ENCODE measurements at places on chromosomes 6 and 20.
A peak's percentile ranks its signal among the peaks of the same experiment; 100 is the strongest.

DNA sequence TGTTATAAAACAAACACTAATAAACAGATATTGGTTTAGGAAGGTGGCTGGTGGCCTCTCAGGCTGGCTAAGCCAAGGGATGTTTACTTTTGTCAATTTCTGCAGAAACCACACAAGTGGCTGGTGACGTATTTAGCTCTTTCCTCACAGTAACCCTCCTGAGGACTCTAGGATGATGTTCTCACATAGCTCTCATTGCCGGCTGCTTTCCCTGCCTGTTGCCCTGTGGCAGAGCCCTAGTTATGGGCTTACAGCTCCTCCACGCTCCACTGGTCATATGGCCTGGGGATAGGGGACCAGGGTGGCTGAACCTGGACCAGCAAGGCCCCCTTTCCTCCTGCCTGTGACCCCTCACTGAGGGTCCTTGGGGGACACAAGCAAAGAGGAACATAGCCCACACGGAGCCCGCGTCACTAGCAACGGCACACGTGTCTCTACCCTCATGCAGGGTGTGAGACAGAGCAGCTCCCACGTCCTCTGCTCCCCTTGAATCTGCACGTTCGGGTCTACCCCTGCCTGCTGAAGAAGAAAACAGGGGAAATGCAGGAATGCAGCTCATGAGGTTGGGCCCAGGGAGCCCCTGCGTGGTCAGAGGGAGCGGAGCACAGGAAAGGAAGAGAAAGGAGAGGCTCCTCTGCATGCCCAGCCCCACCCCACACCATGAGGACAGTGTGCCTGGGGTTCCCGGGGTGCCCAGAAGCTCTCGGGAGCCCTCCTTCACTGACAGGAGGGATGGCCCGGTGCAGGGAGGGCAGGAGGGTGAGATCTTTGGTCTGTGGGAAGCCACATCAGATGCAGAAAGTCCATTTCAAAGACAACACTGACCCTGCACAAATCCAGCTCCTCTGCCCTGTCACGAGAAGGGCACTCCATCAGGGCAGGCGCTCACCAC is 13.9 kb downstream of the RAMACL start:
- no peak for DNase-seq

DNA sequence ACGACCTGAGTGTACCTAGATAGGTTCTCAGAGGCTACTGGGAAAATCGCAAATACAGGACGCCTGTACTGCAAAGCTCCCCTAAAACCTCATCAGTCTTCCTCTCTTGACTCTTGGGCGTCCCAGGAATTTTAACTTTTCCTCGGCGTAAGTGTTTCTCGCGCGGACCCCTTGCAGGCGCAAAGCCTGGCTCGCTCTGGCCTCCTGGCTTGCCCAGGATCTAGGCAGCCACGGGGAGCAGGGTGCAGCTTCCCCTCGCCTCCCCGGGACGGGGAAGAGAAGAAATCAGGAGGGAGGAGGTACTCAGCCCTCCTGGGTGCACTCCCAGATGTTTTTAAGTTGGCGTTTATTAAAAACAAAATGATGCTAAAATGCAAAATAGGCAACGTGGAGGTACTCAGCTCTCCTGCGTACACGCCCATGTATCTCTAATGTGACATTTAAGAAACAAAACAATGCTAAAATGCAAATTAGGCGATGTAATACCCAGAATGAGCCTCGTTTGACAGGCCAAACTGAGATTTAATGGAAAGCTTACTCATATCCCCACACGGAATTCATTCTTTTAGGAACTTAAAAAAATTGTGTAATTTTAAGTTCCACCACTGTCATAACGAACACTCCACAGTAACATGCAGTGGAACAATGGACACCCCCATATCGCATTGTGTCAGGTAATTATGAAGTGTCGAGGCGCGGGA is 1.6 kb upstream of the SOBP start:
- DNase-seq, result no peak

DNA sequence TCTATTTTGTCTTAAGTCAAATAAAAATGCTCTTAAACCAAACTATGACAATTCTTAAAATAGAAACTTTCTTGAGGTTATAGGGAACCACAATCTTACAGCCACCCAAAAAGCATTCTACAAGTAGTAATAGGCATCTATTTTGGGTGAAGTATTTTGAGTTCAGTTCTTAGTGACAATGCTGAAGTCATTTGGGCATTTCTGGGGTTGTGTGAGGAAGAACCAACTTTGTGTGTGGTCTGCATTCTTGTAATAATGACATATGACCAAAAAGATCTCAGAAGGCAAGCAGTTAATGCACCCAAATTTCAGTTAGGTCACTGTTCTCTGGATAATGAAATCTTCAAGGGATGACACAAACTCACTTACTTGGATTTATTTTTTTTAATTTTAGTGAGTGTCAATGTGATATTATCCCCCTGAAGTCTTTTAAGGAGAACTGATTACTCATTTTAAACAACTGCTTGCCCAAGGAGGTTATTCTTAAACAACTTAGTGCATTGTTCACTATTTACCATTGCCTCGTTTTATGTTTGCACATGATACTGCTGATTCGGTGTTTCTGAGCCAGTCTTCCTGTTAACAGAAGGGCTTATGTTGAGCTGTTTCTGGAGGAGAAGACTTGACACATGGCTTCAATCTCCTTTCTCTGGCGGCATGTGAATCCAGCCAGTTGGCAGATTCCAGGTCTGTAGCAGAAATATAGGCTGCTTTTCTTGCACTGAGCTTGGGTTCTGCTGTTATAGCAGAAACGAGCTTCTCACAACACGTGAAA is 618.9 kb downstream of the BCKDHB start:
- no peak for DNase-seq

- no peak for DNase-seq
Measured at GRCh38 chr6:44228031-44228430, 4.6 kb downstream of the SLC29A1 start.

- DNase-seq, result no peak
Measured at GRCh38 chr20:41007481-41007880, 21.1 kb upstream of the TOP1 start.

GRCh38 chr6:93992976-93993375 is 573.6 kb upstream of the EPHA7 start:
- DNase-seq, result no peak

DNA sequence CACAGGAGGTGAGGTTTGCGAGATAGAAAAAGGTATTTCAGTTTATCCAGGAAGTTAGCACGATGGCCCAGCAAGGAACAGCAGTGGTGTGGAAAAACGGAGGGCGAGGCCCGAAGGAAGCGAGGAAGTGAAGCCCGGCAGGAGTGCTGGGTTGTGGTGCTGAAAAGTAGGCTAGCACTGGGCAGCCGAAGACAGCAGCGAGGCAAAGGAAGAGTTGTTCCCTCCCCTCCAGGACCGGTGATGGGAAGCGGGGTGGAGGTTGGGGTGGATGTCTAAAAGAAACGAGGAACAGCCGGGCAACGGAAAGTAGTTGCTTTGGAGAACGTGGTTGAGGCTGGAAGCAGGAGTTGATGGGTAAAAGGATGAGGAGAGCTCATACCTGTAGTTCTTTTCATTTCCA is 1.4 kb downstream of the METTL24 start:
- DNase-seq, result no peak

DNA sequence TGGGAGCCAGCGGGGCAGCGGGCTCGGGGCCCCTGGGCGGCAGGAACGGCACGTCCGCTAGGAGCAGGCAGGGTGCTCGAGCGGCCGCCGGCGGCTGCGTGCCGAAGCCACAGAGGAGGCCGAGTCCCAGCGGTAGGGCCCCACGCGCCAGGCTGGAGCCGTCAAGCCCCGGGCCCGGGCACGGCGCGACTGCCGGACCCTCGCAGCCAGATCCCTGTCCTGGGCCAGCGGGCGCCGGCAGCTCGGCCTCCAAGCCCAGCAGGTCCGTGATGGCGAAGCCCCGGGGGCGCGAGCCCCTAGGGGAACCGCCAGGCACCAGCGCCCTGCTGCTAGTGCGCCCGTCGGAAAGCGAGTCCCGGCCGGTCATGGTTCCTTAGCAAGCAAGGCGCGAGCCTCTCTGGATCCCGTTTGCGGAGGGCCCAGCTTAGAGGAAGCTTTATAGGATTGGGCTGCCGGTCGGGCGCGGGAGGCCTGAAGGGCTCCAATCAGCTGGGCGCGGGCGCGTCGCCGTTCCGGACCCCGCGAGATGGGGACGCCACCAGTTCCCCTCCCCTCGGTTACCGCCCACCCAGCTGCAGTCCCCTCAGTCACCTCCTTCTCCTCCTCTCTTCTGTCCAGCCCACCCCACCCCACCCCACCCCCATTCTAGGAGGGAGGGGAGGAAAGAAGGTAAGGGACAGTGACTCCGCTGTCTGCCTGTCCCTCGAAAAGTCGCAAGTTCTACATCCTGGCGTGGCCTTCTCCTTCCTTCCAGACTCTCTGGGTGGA is at the start of gene VSX1:
Gene VSX1, minus strand, starts transcription at position 412 of the 768 bp plus-strand sequence. Its CDS starts 45 bp downstream, at position 367.
- no peak for DNase-seq

- DNase-seq, result no peak
Measured at GRCh38 chr6:148523551-148523950, 180.9 kb downstream of the SASH1 start.

DNA sequence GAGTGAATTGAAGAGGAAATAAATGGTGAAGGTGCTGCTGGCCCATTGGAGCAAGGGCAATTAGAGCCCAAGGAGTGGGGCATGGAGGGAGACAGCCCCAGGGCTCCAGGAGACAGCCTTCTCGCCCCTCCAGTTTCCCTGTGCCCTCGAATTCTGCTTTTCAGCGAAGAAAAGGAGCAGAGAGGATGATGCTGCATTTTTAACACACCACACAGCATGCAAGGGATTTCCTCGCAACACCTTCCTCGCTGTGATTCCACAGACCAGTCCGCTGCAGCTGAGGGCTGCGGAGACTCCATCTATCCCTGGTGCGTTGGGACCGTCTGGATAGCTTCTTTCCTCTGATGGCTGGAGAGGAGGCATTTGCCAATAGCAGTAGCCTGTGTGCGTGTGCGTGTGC is 41.7 kb downstream of the PTCHD4 start:
- DNase-seq, result no peak

DNA sequence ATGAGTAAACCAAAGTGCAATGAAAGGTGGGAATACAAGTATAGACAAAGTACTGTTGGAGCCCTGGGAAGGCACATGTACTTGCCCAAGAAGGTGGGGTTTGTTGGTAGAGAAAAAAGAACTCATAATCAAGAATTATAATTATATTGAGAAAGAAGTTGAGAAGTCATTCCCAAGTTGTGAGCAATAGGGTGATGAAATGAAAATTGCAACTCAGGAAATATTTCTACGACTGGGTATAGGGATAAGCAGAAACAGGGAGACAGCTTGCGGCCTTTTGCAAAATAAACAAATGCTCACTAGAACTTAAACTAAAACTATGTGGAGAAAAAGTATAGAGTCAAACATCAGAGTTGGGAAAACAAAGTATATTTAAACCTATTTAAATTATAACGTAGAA is 250.7 kb upstream of the FAM83B start:
- no peak for DNase-seq

- peak; percentile 6 for DNase-seq
Measured at GRCh38 chr20:37179683-37180524, 556 bp upstream of the MROH8 start.

DNA sequence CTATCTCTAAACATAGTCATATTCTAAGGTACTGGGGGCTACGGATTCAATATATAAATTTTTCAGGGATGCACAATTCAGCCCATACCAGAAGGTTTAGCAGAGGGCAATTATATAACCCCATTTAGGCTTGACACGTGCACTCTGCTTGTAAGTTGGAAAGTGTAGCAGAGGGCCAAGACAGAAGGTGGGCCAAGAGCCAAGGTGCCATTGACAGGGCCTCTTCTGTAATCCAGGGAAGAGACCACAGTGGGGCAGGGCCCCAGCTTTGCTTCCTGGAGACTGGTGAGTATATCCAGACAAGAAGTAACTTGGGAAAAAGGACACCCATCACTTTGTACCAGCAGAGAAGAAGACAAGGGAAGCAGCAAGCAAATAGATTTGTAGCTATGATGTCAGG is 672.4 kb upstream of the MARCKS start:
- DNase-seq, result no peak
